ENCODE measurements at places on chromosomes 2 and 18. TPM values are rescaled to one million over a fixed set of nuclear protein-coding genes. Genes with fewer than 3 reads are reported as not detected.

- DNase-seq: no peak
These were observed 2.0 kb downstream of the GPC1 start for GRCh38 chr2:240437551-240437860.

GRCh38 chr2:101720732-101721131 lies 23.2 kb downstream of the MAP4K4 start:
- DNase-seq: no peak

The SNTG2 gene
- total RNA-seq: 1.3 TPM

The UBXN4 gene
- 116 TPM for total RNA-seq

The DUSP19 gene
- 3.7 TPM for total RNA-seq

DNA sequence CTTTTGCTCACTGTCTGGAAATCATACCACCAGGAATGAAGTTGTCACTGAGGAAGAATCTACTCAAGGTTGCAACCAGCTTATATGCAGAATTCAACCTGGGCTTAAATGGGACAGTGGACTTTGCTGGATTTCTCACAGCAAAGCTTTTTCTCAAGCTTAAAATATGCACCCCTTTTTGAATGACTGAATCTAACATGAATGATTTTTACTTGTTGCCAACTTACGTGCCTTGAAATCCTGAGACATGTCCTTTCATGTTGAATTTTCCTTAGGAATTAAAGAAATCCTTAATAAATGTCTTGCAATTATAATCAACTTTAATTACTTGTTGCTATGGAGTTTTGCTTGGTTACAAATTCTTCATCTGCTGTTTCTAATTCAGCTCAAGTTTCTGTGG lies 57.4 kb downstream of the SPP2 start:
- no peak for DNase-seq

DNA sequence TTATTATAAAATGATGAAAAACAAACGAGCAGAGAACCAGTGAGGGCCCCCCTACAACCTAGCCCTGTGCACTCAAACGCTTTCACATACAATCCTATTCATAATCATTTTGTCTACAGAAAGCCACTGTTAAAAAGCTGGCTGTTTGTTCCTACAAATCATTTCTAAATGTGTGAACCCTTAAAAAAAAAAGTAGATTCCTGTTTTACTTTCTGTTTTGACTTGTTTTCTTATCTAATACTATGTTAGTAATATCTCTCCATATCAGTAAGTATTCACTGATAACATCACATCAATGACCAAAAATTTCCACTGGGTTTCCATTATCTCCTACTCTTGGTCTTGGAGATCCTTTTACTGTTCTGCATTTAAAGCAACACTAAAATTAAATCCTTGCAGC lies 128.8 kb upstream of the TTC39C start:
- peak; percentile 51 for DNase-seq

The UGT1A1 gene
- not detected for total RNA-seq

The ARHGEF33 gene
- not detected for total RNA-seq

GRCh38 chr2:109128048-109128615 lies 873 bp upstream of the SH3RF3 start:
- peak; percentile 48 for DNase-seq

The ABCG5 gene
- not detected for total RNA-seq

The SERPINB12 gene
- not detected for total RNA-seq

- DNase-seq: peak; percentile 96
These were observed 665 bp upstream of the SMAD2 start for GRCh38 chr18:47930931-47931717.

DNA sequence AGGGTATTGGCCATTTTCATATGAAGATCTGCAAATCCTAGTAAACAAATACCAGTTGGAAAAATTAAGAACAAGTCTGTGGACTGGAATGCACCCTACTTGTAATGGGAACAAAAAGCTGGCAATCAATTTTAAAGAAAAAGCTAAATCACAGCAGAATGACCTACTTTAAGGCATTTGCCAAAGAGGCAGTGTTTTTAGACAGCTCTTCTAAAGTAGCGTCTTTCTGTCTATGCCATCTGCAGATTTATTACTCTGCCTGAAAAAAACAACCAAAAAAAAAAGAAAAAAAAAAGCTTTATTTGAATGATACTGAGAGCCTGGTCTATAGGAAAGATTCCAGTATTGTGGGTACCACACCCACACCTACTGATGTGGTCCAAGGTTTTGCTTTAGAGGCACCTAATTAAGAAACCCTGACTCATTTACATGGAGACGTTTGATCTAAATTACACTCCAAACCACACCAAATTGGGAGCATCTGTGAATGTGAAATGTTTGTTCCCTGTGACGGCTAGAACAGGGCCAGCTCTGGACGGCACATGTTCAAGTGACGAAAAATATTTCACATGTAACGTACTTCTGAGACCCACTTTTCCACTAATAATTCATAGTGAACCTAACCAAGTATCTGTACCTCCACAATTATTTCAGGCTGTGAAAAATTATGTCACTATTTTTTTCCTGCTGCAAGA lies 597.1 kb downstream of the ARHGAP15 start:
- DNase-seq: no peak

The GAREM1 gene
- total RNA-seq: 0.28 TPM

- peak; percentile 31 for DNase-seq
These were observed 155.0 kb downstream of the ARHGAP15 start for GRCh38 chr2:143284087-143284675.

GRCh38 chr2:96898641-96899412 lies 28.9 kb upstream of the SEMA4C start:
- no peak for DNase-seq

- DNase-seq: peak; percentile 9
These were observed 14.1 kb upstream of the GMPPA start for GRCh38 chr2:219484343-219485200.

DNA sequence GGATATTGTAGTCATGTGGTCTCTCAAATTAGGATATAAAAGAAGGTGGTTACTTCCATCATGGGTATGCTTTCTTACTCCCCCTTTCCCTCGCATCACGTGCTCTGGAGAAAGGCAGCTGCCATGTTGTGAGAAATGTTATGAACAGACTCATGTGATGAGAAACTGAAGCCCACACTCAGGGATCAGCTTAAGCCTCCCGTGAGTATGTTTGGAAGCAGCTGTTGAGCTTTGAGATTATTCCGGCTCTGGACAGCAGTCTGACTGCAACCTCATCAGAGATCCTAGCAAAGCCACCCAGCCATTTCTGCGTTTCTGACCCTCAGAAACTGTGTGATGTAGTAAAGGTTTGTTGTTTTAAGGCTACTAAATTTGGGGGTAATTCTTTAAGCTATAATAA lies 700.1 kb downstream of the ADCYAP1 start:
- DNase-seq: no peak

The CIB4 gene
- total RNA-seq: not detected

GRCh38 chr18:38698088-38698487 lies 1132.5 kb upstream of the CELF4 start:
- no peak for DNase-seq

- no peak for DNase-seq
These were observed 33.6 kb upstream of the SERPINE2 start for GRCh38 chr2:224072541-224073188.

The SERPINB11 gene
- total RNA-seq: not detected

The DUSP2 gene
- 34.6 TPM for total RNA-seq

DNA sequence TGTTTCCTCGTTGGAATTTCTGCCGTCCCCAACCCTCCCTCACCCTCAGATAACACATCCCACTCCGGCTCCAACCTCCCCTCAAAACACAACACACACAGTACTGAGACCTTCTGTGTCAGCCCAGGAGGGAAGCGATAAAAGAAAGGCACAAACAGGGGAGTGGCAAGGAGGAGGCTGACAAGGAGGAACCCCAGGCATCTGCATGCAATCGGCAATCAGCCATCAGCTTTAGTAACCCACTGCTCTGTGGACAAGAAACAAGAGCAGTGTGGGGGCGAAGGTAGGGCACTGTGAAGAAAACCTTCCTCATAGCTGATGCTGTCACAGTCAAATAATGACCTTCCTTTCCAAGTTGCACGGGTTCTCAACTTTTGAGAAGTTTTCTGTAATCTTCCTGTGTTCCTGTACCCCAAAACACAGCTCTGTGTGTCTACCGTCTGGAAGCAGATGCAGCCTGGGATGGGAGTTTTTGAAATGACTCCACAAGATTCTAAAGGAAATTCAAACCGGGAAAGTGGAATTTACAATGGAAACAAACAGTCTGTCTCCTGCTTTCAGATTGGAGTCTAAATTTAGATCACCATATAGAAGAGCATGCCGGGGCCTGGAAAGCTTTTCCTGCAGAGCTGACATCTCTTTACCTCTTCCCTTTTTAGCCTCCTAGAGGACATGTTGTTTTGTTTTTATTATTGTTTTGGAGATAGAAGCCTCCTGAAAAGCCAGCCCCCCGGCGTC lies 16.4 kb upstream of the LPIN2 start:
- DNase-seq: no peak

The CD8A gene
- 0.91 TPM for total RNA-seq

- DNase-seq: no peak
These were observed 64.5 kb upstream of the CTDP1 start for GRCh38 chr18:79615091-79615490.

GRCh38 chr2:72837171-72837570 lies 11.3 kb upstream of the EXOC6B start:
- no peak for DNase-seq

DNA sequence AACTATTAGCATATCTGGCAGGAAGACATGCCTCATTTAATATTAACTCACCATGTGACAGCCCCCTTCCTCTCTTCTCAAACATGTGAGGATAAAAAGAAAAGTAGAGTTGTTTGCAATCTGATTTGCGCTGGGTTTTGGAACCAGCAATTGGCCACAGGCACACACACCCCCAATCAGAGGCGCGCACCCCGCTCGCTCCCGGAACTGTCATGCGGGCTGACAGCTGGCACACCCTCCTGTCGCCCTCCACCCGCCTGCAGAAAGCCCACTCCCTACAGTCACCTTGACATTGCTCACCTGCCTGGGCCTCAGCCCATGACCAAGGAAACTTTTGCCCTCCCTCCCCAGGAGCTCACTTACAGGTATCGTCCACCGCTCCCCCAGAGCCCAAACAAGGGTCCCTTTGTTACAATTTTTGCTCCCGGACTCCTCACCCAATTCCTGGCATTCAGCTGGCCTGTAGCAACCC lies 1.1 kb downstream of the COBLL1 start:
- DNase-seq: no peak

- DNase-seq: no peak
These were observed 472.9 kb downstream of the PTPRM start for GRCh38 chr18:8040021-8040420.

- no peak for DNase-seq
These were observed 105.8 kb upstream of the OTOS start for GRCh38 chr2:240246173-240246820.

The ITGAV gene
- 11.0 TPM for total RNA-seq

The DUSP11 gene
- total RNA-seq: 45.5 TPM

The AFF3 gene
- total RNA-seq: 3.9 TPM

The WNT10A gene
- 12.4 TPM for total RNA-seq

- no peak for DNase-seq
These were observed 128.7 kb downstream of the CTIF start for GRCh38 chr18:48667276-48668254.
